Stimulated activated CD4-positive, alpha-beta T cell treated with anti-CD3 and anti-CD28 coated beads, Interleukin-1b, Interleukin-23, amount 100 ng/mL, for 1 hour (primary cell): ENCODE measurements at places on chromosomes 3 and 15.

- DNase-seq: no peak
These were observed 56.5 kb downstream of the ADCY5 start for GRCh38 chr3:123392368-123392767.

- no peak for DNase-seq
These were observed 321.5 kb upstream of the CADM2 start for GRCh38 chr3:84637272-84637671.

GRCh38 chr3:39291903-39292329 is 12.1 kb upstream of the CX3CR1 start:
- DNase-seq: peak; percentile 42

DNA sequence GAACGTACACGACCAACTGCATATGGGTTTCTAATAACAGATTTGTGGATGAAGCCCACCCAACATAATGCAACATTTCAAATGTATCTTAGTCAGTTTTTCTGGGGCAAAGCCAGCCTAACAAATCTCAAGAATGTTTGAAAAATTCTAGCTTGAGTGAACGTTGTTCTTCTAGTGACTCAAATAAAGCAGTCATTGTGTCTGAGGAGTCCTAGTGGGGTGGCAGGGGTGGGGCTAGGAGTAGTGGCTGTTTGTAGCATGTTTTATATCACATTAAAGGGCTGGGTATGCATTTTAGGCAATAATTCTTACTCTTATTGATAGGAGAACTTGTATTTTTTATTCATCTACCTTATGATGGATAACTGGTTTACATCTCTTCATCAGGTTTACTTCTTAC is 6.0 kb downstream of the B3GNT5 start:
- no peak for DNase-seq

DNA sequence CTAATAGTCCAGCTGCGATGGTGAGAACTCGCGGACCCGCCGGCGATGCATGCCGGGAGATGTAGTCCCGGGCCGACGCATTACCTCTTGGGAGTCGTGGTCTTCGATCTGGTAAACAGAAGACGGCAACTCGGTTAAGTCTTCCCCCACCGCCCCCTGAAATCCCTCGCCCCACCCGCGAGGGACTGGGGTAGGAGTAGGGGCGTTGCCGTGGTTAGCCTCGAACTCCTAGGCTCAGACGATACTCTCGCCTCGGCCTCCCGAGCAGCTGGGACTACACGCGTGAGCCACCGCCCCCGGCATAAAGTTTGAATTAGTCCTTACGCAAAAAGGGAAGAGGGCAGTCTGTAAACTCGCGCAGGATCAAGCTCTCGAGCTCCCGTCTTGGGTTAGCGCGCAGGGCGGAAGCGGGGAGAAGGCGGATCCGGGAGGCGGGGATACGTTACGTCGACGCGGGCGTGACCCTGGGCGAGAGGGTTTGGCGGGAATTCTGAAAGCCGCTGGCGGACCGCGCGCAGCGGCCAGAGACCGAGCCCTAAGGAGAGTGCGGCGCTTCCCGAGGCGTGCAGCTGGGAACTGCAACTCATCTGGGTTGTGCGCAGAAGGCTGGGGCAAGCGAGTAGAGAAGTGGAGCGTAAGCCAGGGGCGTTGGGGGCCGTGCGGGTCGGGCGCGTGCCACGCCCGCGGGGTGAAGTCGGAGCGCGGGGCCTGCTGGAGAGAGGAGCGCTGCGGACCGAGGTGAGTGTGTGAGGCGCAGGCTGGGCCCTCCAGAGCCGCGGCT is at the start of gene RAD51:
Gene RAD51 (plus strand): TSS at position 487 of the 781 bp plus-strand sequence. CDS start 3,585 bp downstream, outside the sequence.
- DNase-seq: peak; percentile 72

DNA sequence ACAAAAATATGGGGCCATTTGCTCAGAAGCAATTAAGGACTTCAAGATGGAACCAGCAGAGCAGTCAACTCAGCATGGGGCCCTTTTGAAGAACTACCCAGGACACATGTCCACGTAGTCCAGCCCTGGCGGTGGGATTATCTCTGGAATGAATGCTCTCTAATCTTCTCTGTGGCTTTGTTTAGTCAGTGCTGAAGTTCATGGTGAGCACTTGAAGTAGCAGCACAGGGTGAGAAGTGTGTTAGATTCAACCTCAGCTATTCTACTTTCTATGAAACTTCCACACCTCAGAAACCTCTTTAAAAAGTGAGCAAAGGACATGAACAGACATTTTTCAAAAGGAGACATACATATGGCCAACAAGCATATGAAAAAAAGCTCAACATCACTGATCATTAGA is 74.4 kb downstream of the THRB start:
- DNase-seq: no peak

DNA sequence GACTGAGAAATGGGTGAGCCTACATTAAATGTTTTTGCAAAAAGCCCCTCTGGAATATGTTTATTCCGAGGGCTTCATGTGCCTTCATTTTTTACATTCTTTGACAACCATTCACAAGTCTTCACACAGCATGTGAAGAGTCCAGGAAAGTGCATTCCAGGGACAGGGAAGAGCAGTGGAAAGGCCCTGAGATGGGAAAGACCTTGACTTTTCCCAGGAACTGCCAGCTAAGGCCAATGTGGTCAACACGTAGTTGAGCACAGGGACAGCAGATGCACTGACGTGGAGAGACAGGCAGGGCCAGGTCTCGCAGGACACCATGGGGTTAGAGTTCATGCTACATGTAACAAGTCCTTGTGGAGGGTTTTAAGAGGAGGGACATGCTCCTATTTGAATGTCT is 21.7 kb downstream of the SSR3 start:
- DNase-seq: no peak

GRCh38 chr3:155211266-155211665 is 82.2 kb downstream of the STRIT1 start:
- DNase-seq: no peak

DNA sequence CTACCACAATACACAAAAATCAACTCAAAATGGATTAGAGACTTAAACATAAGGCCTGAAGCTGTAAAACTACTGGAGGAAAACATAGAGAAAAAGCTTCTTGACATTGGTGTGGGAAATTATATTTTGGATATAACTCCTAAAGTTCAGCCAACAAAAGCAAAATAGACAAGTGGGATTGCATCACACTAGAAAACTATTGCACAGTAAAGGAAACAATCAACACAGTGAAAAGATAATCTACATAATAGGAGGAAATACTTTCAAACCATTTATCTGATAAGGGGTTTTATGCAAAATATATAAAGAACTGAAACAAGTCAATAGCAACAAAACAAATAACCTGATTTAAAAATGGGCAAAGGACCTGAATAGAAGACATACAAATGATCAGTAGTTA is 37.6 kb upstream of the TP63 start:
- no peak for DNase-seq

GRCh38 chr15:60905587-60905986 is 323.5 kb downstream of the RORA start:
- DNase-seq: no peak

DNA sequence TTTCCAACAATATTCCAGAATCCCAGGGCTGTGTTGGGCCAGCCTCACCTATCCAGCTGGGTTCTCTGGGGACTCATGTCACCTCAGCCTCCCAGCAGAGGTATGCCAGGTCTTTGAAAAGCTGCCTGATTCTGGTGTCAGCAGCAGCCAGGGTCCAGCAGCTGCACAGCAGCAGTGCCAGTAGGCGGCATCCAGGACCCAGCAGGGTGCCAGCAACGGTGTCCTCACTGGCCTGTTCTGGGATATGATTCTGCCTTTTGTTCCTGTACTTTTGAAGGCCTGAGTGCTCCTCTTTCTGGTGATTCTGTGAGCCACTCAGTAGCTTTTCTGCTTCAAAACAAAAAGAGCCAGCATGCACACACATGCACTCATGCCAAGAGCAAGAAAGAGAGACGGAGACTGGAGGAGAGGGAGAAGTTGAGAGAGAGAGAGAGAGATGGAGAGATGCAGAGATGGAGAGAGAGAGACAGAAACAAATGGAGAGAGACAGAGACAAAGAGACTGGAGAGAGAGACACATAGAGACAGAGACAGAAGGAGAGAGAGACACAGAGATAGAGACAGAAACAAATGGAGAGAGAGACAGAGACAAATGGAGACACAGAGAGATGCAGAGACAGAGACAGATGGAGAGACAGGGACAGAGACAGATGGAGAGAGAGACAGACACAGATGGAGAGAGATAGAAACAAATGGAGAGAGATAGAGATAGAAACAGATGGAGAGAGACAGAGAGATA is 205.7 kb downstream of the UACA start:
- DNase-seq: no peak

DNA sequence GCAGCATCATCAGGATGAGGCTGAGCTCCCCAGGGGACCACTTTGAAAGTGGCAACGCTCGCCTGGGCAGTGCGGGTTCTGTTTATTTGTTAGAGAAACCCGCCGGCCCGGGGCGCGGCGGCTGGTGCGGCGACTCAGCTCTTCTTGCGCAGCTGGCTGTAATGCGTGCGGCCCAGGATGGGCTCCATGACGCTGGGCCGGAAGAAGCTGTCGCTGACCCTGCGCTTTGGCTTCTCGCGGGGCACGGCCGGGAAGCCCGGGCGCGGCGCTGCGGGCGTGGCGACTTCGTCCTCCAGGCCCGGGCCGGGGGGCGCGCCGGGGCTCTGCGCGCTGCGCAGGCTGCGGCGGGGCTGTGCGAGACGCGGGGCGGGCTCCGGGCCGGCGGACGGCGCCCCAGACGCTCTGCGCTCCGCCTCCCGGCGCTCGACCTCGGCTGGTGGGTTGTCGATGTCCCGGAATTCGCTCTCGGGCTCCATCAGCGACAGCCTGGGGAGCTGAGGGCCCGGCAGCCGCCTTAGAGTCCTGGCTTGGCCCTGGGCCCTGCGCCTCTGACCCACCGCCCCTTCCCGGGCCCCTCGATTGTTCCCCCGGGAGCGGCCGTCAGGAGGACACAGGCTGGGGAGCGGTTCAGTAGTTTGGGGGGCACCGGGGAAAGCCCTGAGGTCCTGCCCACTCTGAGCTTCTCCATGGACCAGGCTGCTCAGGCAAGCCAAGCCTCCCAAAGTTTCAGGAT is 10.3 kb upstream of the KIF7 start:
- DNase-seq: no peak

DNA sequence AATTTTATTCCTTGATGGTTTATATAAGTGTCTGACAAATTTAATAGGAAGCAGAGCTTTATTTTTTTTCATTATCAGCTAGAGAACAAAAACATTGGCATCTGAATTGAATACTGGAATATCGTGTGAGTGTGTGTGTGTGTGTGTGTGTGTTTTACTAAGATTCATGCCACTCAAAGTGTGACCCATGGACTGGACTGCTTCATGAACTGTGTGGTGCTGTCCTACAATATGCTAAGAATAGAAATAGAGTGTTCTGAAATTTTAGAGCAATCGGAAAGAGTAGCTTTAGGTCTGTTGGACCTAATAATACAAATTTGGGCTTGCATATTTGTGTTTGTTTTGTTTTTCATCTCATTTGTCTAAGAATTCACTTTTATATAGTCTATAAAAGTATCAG is 89.6 kb downstream of the MITF start:
- DNase-seq: no peak

- DNase-seq: no peak
These were observed 30.3 kb downstream of the RAP2B start for GRCh38 chr3:153192327-153192726.

- DNase-seq: no peak
These were observed 94.0 kb downstream of the ETFA start for GRCh38 chr15:76217029-76217881.
